DMS 273 treated with DMSO at 0.1 percent for 48 hours (cell line): ENCODE measurements at places on chromosomes 12 and 14.

GRCh38 chr12:11677752-11678151, 28.3 kb downstream of the ETV6 start:
- DNase-seq = no peak

DNA sequence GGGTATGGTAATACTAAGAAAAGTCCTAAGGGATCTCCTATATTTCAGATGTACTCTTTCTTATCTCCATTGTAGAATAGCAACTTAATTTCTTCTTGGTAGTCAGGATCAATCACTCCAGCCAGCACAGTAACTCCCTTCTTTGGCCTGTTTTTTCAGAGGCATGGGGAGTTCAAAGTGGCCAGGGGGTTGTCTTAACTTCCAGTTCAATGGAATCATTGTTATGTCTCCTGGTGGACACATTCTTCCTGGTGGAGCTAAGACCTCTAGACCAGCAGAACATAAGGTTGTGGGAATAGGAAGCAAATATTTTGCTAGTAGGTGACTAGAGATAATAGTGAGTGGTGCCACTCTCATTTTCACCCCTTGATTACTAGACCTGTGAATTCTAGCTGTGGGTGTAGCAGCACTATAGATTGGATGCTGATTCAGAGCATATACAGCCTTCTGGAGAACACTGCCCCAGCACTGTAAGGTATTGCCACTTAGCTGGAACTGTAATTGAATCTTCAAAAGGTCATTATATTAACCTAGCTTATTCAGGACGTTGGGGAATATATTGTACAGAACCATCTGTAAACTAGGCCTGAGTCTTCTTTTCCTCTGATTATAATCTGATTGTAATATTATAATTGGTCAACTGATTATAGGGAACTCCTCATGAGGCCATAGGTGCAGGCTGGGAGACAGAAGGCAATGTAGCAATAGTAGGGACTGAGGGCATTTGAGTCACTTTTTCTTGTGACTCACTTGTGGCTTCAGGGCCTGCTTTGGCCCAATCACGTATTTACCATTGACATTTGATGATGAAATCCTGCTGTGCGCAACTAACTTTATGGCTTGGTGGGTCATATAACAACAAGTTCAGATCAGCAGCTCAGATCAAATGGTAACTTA, 60.2 kb upstream of the ATP2B1 start:
- DNase-seq = no peak

- no peak for DNase-seq
Measured at GRCh38 chr14:90062127-90062794, 467 bp downstream of the KCNK13 start.

DNA sequence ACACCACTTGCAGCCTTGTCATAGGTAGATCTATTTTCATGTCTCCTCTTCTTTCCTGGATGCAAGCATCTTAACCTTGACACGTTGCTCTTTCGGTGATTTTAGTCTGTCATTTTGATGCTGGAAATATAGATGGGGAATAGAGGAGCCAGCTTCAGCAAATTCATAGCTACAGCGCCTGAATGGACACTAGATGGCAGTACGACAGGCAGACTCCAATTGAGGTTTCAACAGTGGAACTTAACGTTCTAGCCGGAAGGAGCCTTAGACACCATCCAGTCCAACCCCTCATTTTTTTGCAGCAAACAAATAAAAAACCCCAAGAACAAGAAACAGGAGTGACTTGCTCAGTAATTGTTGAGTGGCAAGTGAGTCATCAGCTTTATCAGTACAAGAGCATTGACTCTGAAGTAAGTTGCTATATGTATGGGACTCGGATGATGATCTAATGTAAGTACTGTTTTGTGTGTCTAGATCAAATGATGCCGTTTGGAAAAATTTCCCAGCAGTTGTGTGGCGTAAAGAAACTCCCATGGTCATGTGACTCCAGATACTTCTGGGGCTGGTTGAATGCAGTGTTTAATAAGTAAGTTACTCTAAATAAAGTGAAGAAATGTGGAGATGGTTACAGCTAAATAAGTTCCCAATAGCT, 9.0 kb downstream of the DMAC2L start:
- DNase-seq = peak; percentile 82

DNA sequence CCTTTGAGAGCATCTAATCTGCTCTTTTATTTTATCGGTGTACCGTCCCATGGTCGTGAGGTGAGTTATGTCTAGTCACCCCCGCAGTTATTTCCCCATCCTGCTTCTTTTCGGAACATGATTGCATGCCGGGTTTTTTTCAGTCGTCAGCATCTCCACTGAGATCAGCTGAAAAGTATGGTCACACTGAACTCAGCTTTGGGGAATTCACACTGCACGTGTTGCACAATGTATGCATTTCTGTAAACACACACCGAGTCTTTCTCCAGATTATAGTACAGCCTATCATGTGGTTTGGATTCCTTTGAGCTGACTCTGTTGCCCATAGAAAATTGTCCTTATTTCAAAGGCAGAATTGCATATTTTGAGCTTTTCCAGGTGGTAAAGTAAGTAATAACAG, 24.6 kb downstream of the PLXNC1 start:
- DNase-seq = no peak

- DNase-seq = no peak
Measured at GRCh38 chr12:132307976-132308852, 21.2 kb downstream of the GALNT9 start.

GRCh38 chr14:104826861-104827176, 25.9 kb downstream of the ZBTB42 start:
- no peak for DNase-seq

- no peak for DNase-seq
Measured at GRCh38 chr12:44157359-44157758, 321.5 kb downstream of the TMEM117 start.

- no peak for DNase-seq
Measured at GRCh38 chr14:86057018-86057667, 527.2 kb downstream of the FLRT2 start.

DNA sequence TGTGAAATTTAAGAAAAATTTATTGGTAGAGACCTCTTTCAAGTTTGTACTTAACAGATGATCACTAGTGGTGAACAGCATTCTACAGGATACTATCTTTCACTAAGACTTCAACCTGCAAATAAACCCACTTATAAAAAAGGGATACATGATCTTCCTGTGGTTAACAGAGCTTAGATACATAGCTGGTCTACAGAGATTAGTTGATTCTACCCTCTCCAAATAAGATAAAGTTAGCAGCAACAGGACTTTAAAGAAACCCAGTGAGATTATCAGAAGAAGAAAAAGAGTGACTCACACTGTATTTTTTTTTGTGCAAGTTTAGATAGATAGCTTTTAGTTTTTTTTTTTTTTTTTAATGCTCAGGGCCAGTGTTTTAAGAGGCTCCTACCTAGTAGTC, 34.5 kb downstream of the USP44 start:
- DNase-seq = no peak

- DNase-seq = peak; percentile 9
Measured at GRCh38 chr14:34331728-34332623, 130.1 kb downstream of the SPTSSA start.

DNA sequence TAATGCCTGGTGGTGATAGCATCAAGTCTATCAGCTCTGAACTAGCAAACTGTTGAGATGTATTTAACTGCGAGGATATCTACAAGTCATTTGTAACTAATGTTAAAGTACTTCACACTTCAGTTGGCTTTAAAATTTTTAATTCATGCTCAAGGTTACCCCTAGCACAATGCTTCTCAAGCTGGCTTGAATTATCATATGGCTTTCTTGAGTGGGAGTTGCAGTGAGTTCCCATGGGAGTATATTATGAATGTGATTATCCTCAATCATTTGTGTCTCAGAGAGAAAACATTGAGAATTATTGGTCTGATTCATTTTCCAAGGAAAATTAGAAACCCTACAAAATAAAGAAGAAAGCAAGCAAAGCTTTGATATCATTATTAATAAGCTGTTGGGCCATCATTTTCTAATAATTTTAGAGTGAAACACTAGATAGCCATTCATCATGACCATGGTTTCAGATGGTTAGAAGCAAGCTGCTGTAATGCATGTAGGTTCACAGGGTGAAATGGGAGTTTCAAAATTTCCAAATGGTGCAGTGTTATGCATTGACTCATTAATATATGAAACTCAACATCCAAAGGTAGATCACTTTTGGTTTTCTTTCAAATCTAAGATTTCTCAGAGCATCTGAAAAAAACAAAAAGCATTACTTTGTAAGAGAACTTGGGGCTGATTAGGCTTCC, 11.8 kb upstream of the KRAS start:
- no peak for DNase-seq

DNA sequence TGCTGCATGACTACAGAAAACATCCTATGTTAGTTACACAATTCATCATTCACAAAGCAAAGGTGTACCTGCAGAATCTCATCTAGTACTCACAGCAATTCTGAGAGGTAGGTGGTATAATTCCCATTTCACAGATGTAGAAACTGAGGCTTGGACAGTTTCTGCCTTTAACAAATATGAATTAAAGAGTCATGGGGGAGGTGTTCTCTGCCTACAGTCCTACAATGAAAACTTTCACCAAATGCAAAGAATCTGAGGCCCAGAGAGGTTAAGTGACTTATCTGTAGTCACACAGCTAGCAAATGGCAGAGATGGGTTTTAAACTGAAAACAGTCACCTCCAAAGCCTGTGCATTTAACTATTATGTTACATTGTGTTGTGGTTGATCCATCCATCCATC, 171.6 kb upstream of the WSCD2 start:
- DNase-seq = no peak

GRCh38 chr12:104079024-104079423, 14.7 kb downstream of the HCFC2 start:
- no peak for DNase-seq

- no peak for DNase-seq
Measured at GRCh38 chr12:128944956-128945355, 91.7 kb downstream of the GLT1D1 start.

- no peak for DNase-seq
Measured at GRCh38 chr14:52852810-52853521, 61.6 kb upstream of the GNPNAT1 start.

- no peak for DNase-seq
Measured at GRCh38 chr14:64112867-64113678, 181.1 kb downstream of the ESR2 start.
